LoVo (cell line): ENCODE measurements at places on chromosomes 2 and 18.

DNA sequence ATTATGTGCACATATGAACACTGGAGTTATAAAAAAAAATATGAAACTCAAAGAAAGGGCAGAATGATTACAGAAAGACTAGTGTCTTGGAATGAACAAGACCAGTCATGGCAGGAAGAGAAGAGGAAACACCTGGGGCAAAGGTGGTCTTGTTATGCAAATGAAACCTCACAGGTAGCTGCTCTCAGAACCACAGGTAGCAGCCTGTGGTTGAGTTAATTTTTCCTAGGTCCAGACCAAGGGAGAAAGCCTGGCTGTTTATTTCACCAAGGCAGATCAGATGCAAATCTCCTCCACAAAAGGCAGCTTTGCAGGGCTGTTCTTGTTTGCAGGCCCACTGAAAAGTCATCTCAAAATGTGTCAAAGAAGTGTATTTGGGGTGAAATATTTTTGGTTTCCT lies 785.8 kb downstream of the RNF144A start:
- DNase-seq: no peak

DNA sequence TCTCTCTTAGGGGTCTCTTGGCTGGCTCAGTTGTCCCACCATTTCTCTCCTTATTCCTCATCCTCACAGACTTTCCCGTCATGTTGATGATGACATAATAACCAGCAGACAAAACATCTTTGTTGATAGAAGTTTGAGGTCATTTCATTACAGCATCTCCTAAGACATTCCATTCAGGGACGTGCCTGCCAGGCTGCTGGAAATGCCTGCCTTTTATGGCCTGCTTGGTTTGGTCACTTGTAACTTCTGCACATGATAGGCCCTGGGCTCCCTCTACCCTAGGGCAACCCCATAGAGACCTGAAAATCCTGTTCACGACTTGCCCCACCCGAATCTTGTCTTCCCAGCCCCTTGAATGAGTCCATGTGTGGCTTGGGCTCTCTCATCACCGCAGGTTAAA lies 81.7 kb downstream of the SDC1 start:
- no peak for DNase-seq

DNA sequence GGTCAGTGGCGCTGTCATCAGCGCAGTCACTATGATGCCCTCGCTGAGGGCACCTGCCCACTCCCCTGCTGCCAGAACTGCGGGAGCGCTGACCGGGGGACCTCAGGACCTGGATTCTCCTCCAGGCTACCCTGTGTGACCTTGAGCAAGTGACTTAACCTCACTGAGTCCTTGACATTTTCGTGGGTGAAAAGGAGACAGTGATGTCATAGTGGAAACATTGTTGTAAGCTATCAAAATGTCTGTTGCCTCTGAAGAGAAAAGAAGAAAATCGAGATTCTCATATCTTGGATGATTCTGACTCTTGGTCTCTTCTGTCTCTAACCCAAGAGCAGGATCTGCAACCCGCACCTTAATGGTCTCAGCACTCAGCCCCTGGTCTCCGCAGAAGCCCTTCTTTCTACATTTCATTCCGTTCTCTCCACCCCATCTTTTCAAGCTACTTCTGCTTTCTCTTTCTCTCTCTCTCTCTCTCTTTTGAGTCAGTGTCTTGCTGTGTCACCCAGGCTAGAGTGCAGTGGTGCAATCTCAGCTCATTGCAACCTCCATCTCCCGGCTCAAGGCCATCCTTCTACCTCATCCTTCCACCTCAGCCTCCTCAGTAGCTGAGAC lies 978 bp upstream of the TUBA4A start:
- no peak for DNase-seq

DNA sequence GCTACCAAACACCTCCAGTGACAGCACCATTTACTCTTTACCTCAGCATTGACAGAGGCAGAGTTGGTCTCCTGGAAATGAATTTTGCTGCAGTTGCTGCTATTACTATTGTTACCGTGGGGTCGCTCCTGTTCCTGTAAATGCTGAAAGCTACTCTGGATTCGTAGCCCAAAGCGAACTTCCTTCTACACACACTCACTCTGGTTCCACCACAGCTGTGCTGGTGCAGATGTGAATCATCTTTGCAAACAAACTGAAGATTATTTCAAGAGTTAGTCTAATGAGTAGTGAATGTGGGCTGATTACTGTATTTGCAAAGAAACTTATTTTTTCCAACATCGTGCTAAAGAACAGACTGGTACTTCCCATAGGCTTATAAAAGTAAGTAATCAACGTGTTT lies 304.0 kb downstream of the LPIN1 start:
- no peak for DNase-seq

GRCh38 chr2:144452169-144452988 lies 67.5 kb downstream of the ZEB2 start:
- no peak for DNase-seq

DNA sequence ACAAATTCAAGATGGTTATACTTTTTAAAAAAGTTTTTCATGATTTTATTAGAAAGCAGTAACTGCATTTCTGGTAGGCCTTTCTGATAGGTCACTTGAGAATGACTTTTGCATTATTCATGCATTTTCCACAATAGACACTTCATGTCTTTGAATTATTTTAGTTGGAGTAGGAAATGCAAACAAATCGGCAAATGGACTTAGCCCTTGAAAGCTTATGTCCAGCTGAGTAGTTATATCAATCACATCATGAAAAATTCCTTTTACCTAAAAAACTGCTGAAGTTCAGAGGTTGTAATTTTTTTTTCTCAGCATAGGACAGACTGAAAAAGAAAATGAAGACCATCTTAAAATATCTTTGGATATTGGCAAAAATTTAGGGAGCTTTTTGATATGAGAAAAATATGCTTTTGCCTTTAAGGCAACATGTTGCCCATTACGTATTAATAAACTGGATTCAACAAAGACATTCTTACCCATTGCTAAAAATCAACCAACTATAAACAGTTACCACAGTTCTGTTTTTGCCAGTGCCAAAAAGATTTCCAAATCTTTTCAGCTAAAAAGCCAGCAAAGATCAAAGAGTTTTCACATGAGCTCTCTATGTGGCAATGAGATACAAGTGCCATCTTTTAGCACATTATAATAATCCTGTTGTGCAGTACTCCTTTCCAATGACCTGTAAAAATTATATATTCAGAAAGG lies 45.5 kb upstream of the FRZB start:
- DNase-seq: no peak

- no peak for DNase-seq
These were observed 16.4 kb downstream of the ALPK2 start for GRCh38 chr18:58612315-58613055.

DNA sequence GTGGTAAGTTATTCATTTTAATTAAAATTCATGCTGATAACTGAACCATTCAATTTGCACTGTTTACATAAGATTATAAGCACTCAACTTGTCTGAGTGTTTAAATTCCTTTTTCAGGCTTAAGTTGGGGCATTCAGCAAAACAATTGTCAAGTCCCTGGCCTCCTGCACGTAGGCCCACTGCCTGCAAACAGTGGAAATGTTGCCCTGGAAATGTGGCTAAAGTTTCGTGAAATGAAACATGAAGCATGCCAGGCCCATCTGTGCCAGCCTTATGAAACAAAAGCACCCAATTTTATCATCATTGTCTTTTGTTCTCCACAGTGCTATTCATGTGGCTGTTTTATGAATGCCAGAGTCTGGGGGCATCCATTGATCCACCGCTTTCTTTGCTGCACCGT lies 163.7 kb downstream of the PTGR3 start:
- no peak for DNase-seq

- no peak for DNase-seq
These were observed 88.2 kb upstream of the RAPGEF4 start for GRCh38 chr2:172647439-172647838.

DNA sequence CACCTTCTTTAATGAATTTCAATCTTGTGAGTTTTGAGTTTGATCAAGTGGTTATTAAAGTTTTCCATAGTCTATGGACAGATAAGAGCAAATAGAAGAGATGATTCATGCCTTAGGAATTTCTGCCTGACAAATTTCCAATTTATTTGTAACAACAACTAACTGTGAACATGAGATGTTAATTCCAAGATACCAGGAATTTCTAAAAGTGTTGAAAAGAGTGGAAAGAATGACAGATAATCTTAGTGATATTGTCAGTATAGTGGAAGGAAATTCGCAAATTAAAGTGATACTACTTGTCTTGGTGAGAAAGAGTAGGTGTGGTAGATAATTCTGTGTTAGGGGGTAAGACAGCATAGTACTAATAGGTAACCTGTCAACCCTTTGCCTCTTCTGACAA lies 82.4 kb downstream of the AGPS start:
- DNase-seq: peak; percentile 4

DNA sequence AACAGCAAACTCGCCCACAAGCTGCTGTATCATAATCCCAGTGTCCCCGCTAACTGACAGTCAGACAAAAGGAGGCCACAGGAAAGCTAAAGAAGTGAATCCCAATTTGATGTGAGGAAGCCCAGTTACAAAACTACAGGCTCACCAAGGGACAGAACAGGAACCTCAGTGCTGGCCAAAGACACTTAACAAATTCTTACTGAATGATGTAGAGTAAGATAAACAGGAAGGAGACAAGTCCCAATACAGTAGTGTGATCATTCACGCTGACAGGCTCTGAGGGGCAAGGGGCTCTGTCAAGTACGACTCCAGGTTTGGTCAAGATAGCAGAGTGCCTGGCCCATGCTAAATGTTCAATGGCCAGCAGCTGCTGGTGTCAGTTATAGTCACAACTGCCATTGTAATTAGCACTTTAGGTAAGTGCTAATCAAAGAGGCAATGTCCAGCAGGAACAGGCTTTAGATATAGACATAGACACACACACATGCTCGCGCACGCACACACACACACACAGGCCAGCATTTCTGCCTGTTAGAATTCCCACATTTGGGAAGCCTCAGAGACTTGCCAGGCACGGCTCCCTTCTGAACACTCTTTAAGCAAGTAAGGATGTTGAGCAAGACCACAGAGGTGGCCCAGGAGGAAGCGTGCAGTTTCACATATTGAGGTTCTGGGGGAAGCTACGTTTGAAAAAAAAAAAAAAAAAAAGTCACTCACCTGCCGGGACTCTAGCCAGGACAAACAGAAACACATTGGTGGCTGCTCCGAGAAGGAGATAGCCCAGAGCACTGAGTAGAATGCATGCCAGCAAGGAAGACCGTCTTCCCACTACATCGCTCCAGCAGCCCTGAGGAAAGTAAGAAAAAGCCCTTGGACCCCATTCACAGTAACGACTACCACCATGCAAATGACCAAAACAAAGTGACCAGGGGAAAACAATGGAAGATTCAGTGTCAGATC lies 35.4 kb upstream of the TMEM182 start:
- DNase-seq: no peak

DNA sequence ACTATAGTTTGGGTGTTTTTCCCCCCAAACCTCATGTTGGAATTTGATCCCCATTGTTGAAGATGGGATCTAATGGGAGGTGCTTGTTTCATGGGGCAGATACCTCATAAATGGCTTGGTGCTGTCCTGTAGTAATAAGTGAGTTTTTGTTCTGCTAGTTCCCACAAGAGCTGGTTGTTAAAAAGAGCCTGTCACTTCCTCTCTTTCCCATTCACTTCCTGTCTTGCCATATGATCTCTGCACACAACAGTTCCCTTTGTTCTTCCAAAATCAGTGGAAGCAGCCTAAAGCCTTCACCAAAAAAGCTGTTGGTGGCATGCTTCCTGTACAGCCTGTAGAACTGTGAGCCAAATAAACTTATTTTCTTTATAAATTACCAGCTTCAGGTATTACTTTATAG lies 768.2 kb upstream of the VRK2 start:
- no peak for DNase-seq

DNA sequence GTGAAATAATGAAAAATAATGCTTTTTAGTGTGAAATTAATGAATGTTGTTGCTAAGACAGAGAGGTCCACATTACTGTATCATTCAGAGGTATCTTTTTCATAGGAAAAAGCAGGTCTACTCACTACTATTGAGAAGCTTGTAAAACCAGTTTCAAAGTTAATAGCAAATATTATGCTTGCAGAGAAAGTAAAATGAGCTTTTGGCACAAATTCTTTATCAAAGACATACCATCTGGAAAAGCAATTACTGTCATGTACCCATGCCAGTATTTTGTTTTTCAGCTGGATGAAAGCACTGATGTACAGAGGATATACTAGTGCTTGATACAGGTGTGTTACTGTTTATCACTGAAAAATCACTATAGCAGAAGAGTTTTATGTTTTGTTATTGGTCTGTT lies 77.5 kb downstream of the NCOA1 start:
- no peak for DNase-seq

- no peak for DNase-seq
These were observed 339.4 kb downstream of the CMPK2 start for GRCh38 chr2:6526093-6526824.

GRCh38 chr2:215002500-215002899 lies 135.9 kb downstream of the ABCA12 start:
- DNase-seq: peak; percentile 23

DNA sequence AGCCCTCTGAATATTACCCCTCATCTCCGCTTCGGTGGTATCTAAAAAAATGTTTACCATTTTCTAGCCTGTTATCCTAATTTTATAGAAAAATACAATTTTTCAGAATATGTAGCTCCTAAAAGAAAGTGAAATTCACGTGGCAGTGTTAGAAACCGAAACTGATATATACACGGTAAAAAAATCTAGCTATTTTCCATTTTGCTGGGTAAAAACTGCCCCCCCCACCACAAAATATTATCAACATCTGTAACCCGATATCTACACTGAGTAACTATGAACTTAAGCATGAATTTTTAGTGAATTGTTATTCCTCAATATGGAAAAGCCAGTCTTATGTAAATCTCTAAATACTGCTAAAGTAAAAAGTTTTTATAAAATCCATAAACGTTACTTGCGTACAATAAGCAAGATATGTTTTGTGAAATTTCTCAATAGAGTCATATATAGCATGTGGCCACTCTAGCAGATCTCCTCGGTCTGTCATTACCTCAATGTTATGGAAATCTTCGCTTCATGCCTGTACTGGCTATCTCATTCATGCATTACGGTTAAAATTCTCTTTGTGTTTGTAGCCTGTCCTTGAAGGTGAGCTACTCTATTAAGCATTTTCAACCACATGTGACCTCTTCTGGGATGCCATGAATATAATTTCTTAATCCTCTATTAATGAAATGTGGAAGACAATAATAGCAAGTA lies 524.2 kb downstream of the TRIB2 start:
- no peak for DNase-seq

- peak; percentile 51 for DNase-seq
These were observed 38.4 kb downstream of the PELI1 start for GRCh38 chr2:64105670-64106461.

GRCh38 chr2:75211266-75211770 lies 12.0 kb upstream of the TACR1 start:
- no peak for DNase-seq

- DNase-seq: no peak
These were observed 5.0 kb downstream of the ZNF397 start for GRCh38 chr18:35245719-35246317.
